Retinal pigment epithelial cell (primary cell): ENCODE measurements at places on chromosomes 12 and 14.
A peak's percentile ranks its signal among the peaks of the same experiment; 100 is the strongest.

- no peak for DNase-seq
Measured at GRCh38 chr12:24045816-24046257, 96.4 kb upstream of the SOX5 start.

GRCh38 chr14:91244501-91244901, at the start of gene GPR68:
GPR68 (minus strand) TSS chr14:91244704; CDS start chr14:91235050, 9,654 bp downstream.
- DNase-seq, result peak; percentile 61

DNA sequence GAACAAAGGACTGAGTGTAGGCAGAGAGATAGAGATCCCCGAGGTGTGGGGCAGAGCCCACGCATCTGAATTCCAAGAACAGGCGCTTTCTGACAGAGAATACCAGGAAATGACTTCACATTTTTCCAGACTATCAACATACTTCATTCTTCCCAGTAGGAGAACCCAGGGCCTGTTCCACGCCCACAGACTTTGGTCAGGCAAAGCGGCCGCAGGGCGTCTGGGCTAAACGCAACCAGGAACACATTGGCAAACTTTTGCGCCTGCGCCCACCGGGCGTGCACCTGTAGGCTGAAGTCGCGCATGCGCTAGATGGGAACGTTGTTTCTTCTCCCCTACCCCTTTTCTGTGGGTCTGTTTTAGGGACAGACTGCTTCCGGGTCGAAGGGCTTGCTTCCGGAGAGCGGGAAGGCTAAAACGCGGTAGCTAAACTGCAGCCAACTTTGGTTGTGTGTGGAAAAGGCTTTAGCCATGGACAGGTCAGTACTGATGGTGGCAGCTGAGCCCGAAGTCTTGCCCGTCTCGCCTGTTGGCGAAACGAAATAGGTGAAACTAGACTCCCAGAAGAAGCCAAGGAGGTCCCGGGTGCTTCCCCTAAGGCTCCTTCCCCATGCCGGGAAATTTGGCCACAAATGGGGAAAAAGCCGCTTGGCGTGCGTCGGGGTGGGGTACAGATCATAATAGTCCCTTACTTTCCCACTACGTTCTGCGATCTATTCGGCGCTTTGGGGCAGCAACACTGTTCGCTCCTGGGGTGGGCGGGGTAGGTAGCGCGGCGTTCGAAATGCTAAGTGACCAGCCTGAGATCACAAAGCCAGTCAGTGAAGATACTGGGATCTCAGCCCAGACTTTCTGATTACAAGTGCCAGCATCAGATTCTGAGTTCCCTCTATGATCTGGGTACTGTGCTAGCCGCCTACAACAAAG, at the start of gene NUP107:
Gene NUP107, plus strand, starts transcription at position 384 of the 927 bp plus-strand sequence. Its CDS starts 88 bp downstream, at position 472.
- DNase-seq, result peak; percentile 96

DNA sequence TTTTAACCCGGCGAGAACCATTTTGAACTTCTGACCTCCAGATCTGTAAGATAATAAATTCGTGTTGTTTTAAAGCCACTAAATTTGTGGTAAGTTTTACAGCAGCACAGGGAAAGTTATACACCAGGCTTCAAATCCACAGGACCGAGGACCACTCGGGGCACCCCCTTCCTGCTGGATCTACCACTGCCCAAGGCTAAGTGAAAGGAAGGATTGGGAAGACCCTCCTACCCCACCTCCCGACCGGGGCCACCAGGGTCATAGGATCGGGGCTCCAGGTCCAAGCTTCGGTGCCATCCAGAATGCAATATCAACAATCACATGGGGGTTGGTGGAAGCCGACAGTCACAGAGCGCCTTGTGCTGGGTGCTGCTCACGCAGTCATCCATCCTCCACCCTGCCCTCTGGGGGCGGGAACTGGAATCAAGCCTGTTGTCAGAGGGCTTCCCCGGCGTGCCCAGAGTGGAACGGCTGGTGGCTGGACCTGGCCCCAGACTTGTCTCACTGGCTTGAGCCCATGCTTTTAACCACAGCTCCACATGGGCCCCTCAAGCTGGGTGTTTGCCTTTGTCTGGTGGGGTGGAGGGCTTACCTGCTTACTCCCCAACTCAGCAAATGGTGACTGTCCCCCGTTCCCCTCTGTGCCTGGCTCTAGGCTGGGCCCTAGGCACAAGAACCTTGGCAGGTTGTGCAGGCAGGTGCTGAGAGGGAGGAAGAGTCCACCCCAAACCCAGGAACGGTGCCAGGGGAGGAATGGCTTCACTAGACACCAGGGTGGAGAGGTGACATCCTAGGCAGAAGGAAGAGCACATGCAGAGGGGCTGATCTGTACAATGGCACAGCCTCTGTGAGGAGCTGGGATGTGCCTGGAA, 180.3 kb upstream of the RTL1 start:
- DNase-seq, result no peak

DNA sequence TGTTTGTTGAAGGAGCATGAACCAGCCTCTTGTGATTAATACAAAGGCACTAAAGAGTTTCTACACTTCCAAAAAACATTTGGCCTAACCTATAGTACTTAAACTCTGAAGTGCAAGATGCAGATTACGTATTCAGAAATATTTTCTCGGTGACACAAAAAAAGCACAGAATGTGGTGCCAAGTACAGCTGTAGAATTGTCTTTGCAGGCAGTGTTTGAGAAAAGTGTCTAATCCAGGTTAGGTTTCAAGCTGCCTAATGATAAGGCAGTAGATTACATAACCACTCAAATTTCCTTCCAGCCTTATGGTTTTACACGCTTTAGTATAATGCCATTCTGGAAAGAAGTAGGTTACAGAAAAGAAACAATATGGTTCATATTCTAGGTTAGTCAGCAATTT, 205.2 kb downstream of the KLHL28 start:
- peak; percentile 11 for DNase-seq

DNA sequence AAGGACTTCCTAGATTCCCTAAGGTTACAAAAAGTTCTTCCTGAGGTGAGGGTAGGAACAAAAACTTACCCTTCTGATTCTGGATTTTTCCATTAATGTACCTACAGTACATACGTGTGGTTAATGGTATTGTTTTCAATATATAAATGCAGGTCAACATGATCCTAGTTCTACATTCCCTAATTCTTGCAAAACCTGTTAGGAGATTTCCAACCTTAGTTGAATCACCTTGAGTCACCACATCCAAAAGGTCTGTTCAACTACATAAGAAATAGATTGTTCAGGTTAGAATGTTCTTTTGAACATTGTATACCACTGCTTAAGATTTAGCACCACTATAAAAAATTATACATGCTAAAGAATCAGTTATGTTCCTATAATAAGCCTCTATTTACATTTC, 118.9 kb downstream of the GARIN6 start:
- DNase-seq, result no peak

- DNase-seq, result no peak
Measured at GRCh38 chr12:117124421-117125271, 25.4 kb upstream of the TESC start.

- no peak for DNase-seq
Measured at GRCh38 chr12:125194163-125194773, 129.0 kb downstream of the AACS start.

GRCh38 chr12:85076688-85077430, 40.7 kb downstream of the LRRIQ1 start:
- peak; percentile 95 for DNase-seq

DNA sequence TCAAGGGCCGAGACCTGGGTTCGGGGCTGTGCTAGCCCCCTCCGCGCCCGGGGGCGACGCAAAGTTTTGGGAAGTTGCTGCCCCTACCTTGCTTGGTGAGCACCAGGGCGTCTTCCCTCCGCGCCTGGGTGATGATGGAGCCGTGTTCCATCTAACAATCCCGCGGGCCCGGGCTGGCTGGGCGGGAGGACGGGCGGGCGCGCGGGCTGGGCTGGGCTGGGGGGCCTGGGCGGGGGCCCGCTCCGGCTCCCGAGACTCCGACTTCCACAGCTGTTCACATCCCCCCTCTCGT, 298 bp downstream of the CTDSP2 start:
- no peak for DNase-seq
